ENCODE measurements at places on chromosomes 2 and 18. TPM values are rescaled to one million over a fixed set of nuclear protein-coding genes. Genes with fewer than 3 reads are reported as not detected.

ANKRD36 gene
- polyA plus RNA-seq = 5.3 TPM

LONRF2 gene
- polyA plus RNA-seq = not detected

CRYGC gene
- 0.20 TPM for polyA plus RNA-seq

DSEL gene
- polyA plus RNA-seq = 0.07 TPM

LRRC30 gene
- polyA plus RNA-seq = not detected

STPG4 gene
- 0.20 TPM for polyA plus RNA-seq

ZNF513 gene
- 10.9 TPM for polyA plus RNA-seq

CD207 gene
- polyA plus RNA-seq = 0.13 TPM
